ENCODE measurements at places on chromosomes 2 and 18.

GRCh38 chr2:219172231-219173154 lies 2.7 kb upstream of the SLC23A3 start:
- no peak for DNase-seq

- no peak for DNase-seq
These were observed 182.0 kb downstream of the PRKCE start for GRCh38 chr2:45833301-45833967.

- no peak for DNase-seq
These were observed 105.5 kb downstream of the ZEB2 start for GRCh38 chr2:144414324-144414845.

GRCh38 chr18:8741532-8741931 lies 36.2 kb downstream of the MTCL1 start:
- DNase-seq = no peak

DNA sequence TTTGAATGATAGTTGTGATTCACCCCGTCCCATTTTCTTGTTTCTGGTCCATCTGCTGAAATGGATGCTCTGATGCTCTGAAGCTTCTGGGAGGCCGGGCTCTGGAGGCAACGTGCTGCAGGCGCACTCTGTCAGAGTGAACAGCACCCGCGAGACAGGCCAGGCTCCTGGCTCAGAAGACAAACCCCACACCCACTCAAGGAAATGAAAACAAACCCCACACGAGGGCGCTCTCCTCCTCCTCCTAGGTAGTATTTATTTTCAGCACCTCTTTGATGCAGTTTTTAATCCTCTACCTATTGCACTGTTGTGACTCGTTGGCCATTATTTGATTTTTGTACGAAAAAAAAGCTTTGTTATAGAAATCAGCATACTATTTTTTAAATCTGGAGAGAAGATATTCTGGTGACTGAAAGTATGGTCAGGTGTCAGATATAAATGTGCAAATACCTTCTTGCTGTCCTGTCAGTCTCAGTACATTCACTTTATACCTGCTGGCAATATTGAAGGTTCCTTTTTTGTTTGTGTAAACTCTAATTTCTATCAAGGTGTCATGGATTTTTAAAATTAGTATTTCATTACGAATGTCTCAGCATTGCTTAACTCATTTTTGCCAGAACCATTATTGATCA lies 10.3 kb upstream of the CHST10 start:
- DNase-seq = peak; percentile 39

DNA sequence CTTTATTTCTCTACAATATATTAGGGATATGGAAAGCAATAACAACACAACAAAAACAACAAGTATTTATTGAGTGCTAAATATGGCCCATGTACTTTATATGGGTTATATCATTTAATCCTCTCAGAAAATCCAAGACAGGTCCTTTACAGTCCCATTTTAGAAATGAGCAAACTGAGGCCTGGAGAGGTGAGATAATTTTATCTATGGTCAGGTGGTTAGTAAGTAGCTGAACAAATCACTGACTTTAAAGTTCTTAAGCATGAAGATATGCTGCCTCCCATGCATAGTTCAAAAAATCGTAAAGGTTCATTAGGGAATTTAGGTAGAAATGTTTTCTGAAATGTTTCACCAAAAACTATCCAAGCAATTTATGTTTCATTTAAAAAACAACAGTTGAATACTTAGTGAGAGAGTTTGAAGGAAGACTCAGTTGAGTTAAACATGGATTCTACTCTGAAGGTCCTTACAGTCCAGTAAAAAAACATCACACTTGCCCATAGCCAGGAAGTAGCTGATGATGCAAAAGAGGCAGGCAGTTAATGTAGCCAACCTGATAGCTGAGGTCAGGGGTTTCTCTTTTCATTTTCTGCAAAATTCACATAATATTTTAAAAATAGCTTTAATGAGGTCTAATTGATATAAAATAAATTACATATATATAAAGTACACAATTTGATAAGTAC lies 7.6 kb upstream of the NFE2L2 start:
- no peak for DNase-seq

DNA sequence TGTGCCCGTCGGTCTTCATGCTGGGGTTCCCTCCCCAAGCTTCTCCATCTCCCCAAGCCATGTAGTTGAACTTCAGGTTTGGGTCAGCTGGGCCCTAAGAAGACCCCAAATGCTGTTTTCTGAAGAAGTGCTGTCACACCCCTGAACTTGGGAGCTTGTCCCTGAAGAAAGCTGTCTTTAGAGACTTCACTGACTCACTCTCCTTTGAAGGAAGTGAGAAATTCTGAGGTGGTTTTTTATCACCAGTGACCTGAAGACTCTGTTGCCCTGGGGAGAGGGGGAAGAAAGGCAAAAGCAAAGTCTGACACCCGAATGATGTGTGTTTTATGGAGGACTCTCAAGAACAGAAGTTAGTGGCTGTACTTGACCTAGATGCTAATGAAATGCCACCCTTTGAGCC lies 83.6 kb upstream of the BCL2L11 start:
- DNase-seq = no peak

- DNase-seq = no peak
These were observed 97.3 kb downstream of the EFEMP1 start for GRCh38 chr2:55826246-55826645.

DNA sequence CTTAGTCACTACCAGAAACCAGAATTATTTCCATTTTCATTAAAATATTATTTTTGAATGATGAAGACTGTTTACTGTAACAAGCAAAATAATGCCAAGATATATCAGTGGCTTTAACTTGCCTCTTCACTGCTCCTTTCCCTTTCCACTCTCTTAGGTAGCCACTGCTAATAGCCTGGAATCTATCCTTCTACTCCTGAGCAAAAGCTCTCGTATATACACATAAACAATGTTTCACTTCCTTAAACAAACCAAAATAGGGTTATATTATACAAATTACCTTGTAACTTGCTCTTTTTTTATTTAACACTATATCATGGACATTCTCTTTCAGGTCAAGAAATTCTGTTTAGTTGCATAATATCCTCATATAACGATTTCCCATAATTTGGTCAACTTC lies 20.8 kb downstream of the IMMT start:
- no peak for DNase-seq

GRCh38 chr18:79704631-79705030 lies 25.0 kb downstream of the CTDP1 start:
- DNase-seq = no peak

GRCh38 chr18:58862356-58862755 lies 2.3 kb upstream of the ZNF532 start:
- no peak for DNase-seq

DNA sequence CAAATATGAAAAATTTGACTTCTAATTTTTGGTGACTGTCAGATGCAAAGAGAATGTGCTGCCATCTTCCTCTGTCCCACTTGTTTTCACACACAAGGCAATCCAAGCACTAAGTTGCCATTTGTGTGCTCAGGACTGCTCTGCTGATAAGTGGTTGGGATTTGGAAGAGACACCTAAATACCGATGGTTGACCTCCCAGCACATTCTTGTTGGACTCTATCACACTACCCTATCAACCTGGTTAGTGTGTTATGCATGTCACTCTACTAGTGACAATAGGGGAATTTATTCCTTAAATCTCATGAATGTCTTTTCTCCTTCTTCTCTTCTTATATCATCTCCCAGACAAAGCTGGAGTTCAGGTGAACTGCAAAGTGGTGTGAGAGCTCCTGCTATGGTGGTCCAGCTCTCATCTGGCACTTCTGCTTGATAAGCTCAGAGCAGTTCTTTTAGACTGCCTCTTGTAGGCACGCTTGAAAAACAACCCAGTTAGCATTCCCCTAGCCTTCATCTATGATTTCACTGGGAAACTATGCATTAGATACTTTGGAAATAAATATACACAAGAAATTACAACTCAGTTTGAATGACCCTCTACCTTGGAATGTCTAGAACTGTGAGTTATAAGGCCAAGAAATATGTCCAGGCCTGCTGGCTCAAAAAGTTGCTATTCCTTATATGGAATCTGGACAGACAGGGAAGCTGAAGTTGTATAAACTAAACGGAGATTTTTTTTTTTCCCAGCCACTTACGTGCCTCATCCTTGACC lies 404.8 kb downstream of the MEIS1 start:
- DNase-seq = no peak

- DNase-seq = no peak
These were observed 81.8 kb upstream of the LCLAT1 start for GRCh38 chr2:30365201-30365600.

GRCh38 chr18:72895548-72895947 lies 27.8 kb upstream of the NETO1 start:
- no peak for DNase-seq

DNA sequence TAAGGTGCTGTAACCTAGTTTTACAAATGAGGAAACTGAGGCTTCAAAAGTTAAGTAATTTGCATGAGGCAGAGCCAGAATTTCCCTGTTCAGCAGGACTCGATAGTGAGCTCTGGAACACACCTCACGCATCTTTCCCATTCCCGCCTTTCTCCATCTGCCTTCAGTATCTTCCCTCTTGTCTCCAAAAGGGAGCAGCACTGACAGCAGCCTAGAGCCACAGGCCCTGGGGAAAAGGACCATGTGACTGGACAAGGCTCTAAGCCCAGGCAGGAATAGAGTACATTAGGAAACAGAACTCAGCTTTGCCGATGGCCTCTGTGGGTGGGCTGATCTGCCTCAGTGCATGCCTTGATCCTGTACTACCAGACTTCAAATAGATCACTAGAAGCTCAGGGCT lies 21.5 kb downstream of the GPR155 start:
- no peak for DNase-seq

GRCh38 chr2:111975819-111976218 lies 77.4 kb downstream of the MERTK start:
- no peak for DNase-seq

DNA sequence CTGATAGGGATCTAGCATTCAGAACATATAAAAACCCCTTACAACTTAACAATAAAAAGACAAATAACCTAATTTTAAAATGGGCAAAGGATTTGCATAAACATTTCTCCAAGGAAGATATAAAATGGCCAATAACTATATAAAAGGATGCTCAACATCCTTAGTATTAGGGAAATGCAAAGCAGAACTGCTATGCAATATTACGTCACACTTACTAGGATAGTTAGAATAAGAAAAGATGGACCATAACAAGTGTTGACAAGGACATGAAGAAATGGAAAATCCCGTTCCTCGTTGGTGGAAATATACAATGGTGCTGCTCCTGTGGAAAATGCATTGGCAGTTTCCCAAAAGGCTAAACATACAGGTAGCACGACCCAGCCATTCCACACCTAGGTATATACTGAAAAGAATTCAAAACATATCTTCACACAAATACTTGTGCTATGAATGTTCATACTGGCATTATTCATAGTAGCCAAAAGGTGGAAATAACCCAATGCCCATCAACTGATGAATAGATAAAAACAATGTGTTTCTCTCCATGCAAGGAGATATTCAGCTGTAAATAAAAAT lies 48.2 kb upstream of the REV1 start:
- no peak for DNase-seq

DNA sequence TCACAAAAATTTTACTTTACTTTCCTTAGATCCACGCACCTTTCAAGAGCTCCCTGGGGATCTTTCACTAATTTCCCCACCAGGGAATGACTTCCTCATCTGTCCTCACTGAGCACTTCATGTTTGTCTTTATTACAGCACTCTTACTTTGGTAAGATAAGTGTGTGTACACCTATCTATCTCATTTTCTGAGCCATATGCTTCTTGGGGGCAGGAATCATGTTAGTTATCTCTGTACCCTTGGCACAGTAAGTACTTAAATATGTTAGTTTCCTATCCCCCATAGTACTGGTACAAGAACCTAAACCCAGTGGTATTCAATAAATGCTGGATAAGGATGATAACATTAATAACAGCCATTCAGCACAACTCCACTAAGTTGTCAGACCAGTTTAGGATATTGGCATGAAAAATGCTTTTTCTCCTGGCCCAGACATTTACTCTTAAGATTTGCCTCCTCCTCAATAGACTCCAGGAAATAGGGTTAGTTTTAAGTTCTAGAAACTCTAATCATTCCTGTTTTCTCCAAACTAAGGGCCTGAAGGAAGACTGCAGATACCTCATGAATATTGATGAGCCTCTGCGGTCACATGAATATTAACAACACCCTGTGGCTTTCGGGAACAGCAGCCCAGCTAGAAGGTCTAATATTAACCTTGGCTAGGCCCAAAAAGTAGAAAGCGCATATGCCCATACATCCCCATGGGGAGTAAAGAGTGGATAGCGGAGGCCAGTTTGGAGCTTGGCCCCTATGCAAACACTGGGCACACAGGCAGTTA lies 38.2 kb downstream of the NHEJ1 start:
- no peak for DNase-seq

DNA sequence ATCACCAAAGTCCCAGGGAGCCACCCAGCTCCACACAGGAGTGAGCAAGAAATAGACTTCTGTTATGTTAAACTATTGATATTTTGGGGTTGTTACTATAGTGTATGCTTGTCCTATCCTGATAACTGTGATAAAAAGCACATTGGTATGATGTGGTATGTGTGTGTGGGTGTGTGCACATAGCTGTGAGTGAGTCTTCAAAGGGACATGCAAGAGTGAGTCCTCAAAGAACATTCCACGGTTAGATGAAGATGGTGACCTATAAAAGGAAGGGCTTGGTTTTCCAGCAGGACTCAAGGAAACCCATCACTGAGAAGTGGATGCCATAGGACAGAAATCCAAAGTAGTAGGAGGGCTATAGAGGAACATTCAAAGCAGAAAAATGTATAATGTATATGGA lies 342.9 kb downstream of the TSN start:
- DNase-seq = no peak

- no peak for DNase-seq
These were observed 69.1 kb downstream of the EHD3 start for GRCh38 chr2:31302940-31303563.

DNA sequence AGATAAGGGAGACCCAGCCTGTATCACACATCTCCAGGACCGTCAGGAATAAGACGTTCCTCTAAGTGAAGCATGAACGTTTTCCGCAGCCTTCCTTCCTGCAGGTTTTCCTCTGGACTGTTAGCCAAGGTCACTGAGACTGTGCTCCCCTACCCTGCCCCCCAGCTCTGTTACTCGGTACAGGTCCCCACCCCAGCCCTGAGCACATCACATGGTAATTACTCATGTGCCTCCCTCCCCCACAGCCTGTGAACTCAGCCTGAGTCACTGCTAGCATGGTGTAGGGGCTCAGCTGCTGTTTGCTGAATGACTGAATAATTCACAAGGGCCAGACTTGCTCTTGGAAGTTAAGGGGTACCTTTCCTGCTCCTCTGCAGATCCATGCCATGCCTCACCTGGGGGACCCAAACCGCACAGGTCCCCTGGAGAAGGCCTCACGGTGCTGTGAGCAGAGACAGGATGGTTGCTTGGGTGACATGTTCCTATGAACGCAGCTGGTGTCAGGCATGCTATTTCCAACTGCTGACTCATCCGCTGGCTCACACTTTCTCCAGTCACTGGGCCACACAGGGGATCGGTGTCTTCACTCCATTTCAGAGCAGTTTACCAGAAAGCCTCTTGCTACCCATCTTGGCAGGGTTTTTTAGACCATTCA lies 88.2 kb downstream of the PLB1 start:
- no peak for DNase-seq

DNA sequence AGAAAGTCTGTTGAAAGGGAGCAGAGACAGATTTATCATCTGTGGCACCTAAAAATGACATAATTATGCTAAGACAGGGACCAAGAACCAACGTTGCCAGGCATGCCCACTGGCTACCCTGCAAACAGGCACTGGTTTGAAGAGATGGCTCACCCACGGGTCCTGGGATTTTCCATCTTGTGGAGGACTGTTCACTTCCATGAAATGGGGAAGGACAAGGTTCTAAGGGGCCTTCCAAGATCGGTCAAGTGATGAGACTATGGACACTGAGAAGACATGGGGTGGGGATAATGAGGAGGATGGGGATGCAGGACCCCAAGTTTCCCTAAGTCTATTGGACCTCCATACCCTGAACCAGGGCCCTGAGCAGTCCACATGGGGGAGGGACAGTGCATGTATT lies 18.9 kb downstream of the LGALSL start:
- no peak for DNase-seq

- DNase-seq = no peak
These were observed 9.4 kb downstream of the NEU4 start for GRCh38 chr2:241818229-241818942.
